Stimulated activated CD4-positive, alpha-beta T cell treated with anti-CD3 and anti-CD28 coated beads, TNF-alpha, amount 100 ng/mL, for 4 hours (primary cell): ENCODE measurements at places on chromosomes 11 and 22.
A peak's percentile ranks its signal among the peaks of the same experiment; 100 is the strongest.

DNA sequence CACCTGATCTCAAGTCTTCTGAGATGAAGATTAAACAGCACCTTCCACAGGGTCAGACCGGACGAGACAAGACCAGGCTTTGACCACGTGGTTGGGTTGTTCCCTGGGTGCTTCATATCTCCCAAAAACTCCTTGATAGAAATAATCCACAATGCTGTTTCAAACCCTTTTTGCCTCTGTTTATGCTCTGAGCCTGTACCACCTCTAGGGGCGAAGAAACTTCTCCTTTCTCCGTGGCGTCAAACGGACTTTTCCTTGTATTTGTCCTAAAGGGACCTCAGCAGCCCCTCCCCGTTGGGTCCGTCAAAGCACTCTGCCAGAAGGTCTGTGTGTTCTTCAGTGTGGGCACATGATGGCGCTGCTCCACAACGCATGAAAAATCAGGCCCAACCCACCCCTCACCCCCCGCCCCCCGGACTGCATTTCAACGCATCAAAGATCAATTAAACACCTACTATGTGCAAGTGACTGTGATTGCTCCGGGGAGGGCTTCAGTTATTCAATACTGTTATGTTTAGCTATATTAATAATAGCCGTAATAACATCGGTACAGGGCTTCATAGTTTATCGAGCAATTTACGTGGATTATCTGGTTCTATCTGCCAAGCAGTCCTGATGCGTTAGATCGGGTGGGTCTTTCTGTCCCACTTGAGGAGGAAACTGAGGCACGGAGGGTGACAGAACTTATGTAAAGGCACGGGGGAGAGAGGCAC is 17.3 kb upstream of the EIF3D start:
- no peak for DNase-seq

DNA sequence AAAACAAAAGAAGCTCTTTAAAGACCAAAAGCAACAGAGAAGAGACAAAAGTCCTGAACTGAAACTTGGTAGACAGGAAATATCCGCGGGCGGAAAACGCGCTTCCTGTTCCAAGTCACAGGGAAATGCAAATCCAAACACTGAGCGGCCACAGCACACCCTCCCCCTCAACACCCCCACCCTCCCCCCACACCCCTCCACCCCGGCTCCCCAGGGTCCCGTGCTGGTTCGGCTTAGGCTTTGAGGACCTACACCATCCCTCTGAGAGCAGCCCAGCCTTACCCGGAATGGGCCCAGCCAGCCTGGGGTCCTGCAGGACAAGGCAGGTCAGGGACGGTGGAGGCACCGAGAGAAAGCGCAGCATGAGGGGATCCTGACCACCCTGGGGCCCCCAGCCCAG is 160.4 kb downstream of the BRD1 start:
- no peak for DNase-seq

DNA sequence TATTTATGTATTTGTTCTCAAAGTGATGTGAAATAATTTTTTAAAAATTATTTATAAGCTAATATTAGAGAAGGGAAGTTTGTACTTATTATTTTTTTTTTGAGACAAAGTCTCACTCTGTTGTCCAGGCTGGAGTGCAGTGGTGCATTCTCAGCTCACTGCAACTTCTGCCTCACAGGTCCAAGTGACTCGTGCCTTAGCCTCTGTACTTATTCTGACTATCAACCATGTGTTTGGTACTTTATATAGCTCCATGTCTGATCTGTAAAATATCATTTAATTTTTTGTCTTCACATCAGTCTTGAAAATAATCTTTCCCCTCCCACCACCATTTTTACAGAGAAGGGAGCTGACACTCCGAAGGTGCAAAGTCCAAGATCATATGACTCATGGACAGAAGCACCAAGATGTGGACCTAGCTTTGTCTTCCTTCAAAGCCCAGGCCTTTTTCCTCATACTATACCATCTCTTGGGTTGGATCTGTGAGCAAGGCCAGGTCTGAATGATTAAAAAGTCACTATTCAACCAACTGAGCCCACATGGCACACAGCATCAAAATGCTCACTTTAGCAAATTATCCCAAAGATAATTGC is 32.4 kb upstream of the EED start:
- DNase-seq: no peak

- no peak for DNase-seq
Measured at GRCh38 chr22:48037618-48038017, 1275.2 kb downstream of the TBC1D22A start.

- no peak for DNase-seq
Measured at GRCh38 chr11:8601376-8602133, 7.5 kb upstream of the STK33 start.

DNA sequence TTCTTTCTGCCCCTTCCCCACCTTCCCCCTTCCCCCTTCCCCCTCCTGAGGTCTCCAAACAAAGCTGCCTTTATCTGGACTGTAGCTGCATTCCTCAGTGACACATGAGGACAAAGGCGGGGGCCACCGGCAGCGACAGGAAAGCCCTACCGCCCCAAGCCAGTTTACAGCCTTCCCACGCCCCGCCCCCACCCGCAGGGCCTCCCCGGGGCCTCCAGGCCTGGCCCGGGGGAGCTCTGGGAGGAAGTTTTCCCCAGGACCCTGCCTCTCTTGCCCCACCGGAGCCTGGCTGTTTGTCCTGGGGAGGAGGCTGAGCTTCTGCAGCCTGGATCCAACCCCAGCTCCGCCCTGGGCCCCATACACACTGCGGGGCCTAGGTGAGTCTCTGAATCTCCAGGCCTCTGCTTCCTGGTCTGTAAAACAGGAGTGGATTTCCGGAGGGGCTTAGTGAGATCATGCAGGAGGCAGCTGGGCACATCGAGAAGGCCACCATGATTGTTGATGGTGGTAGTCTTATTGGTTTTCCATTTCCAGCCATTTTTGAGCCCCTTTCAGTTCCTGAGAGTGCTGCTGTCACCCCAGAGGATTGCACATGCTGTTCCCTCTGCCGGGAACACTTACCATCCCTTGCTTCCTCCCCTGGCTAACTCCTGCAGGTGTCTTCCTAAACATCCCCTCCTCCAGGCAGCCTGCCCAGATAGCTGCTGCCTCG is 130.7 kb downstream of the MN1 start:
- DNase-seq: no peak

GRCh38 chr11:64801561-64802369 is 1.2 kb downstream of the MAP4K2 start:
- no peak for DNase-seq

GRCh38 chr11:78710417-78710816 is 135.8 kb upstream of the NARS2 start:
- DNase-seq: no peak

- no peak for DNase-seq
Measured at GRCh38 chr22:47043835-47044721, 281.6 kb downstream of the TBC1D22A start.

GRCh38 chr22:38205261-38206128 is 3.7 kb downstream of the MAFF start:
- no peak for DNase-seq

DNA sequence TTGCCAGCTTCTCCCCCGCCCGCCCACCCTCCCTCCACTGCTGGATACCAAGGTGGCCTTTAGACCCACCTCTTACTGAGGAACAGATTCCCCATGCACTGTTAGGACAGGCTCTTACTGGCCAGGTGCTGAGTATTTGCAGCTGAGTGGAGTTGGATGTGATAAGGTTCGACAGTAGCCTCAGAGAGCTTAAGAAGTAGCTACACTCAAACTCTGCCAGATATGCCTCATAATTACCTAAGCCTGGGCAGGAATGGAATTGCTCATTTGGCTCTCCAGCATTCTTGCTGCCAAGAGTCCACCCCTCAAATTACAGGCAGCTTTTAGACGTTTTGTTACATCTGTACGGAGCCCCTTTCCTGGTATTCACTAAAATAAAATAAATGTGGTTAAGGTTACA is 9.6 kb downstream of the FAM181B start:
- DNase-seq: no peak

- no peak for DNase-seq
Measured at GRCh38 chr22:38142606-38143005, 32.1 kb upstream of the BAIAP2L2 start.

DNA sequence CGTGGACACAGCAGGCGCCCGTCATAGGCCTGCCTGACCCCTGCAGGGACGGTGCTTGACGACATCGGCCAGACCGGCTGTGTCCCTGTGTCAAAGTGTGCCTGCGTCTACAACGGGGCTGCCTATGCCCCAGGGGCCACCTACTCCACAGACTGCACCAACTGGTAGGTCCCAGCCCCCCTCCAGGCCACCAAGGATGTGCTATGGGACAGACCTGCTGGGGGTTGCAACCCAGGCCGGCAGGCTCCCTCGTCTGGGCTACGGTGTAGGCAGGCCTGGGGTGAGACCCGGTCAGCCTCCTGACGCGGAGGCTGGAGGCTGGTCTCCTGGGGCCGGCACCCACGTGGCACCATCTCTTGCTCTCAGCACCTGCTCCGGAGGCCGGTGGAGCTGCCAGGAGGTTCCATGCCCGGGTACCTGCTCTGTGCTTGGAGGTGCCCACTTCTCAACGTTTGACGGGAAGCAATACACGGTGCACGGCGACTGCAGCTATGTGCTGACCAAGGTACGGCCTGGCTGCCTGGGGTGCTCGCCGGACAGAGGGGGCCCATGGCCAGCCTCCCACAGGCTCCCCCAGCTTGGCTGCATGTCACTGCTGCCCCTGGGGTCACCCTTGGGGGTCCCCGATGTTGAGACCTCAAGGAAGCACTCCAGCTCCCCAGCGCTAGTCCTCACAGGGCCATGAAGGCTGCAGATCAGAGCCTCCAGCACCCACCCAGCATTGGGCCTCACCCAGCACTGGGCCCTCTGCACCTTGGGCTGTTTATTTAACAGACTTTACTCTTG is 7.7 kb downstream of the MUC5AC start:
- no peak for DNase-seq

DNA sequence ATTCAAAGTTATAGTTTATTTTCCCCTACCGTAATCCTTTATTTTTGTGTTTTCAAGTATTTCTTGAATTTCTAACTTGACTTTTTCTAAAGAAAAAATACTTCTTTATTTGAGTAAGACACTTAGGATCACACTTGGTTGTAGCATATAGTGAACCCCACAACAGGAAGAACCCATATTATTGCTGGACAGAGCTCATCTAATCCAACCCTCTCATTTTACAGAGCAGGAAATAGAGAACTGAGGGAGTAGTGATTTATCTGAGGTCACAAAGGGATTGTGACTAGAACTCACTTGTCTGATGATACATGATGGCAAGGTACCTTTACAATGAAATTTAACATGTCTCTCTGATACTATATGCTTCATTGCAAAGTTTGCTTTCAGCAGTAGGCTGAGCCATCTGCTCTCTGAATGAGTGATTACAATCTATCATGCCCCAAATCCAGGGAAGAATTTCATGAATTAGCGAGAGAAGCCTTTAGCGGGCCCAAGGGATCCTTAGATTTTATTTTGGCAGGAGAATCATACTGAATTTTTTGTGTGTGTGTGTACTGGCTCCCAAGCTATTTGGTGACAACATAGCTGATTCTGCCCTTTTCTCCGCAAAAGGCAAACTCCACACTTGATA is 9.8 kb downstream of the SLC17A6 start:
- DNase-seq: no peak

DNA sequence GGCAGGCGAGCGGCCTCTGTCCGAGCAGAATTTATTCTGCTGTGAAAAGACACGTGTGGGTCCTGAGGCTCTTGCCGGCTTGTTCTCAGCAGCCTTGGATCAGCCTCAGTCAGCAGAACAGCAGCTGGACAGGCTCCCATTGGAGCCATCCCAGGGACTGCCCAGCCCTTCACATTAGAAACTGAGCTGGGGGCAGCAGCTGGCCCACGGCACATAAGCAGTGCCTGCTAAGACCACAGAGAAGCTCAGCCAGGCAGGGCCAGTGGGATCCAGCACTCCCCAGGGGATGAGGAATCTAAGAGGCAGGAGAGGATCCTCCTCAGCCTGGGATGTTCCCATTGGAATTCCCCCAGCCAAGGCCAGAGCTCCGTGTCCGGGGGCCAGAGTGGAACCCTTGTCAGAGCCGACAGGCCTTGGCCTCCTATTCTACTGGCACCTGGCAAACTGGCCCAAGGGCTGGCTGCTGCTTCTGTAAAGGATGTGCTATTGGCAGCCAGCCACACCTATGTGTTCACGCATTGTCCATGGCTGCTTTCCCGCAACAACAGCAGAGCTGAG is 18.2 kb downstream of the RTN4R start:
- DNase-seq: no peak

DNA sequence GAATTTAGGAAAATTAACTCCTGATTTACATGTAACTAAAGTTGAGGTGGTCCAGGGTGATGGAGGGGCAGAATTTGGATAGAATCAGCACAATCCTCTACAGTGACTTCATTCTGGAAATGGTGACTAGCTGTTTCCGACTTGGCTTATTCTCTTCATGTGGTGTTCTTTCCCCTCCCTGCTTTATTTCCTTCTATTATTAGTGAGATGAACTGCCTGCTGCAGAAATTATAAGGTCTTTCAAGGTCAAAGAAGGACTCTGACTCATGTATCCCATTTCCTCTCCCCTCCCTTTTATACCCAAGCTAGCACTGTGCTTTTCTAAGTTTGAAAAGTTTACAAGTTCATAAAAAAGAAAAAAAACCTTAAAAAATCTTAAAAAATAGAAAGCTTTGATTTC is 12.2 kb upstream of the MRPL17 start:
- DNase-seq: no peak

DNA sequence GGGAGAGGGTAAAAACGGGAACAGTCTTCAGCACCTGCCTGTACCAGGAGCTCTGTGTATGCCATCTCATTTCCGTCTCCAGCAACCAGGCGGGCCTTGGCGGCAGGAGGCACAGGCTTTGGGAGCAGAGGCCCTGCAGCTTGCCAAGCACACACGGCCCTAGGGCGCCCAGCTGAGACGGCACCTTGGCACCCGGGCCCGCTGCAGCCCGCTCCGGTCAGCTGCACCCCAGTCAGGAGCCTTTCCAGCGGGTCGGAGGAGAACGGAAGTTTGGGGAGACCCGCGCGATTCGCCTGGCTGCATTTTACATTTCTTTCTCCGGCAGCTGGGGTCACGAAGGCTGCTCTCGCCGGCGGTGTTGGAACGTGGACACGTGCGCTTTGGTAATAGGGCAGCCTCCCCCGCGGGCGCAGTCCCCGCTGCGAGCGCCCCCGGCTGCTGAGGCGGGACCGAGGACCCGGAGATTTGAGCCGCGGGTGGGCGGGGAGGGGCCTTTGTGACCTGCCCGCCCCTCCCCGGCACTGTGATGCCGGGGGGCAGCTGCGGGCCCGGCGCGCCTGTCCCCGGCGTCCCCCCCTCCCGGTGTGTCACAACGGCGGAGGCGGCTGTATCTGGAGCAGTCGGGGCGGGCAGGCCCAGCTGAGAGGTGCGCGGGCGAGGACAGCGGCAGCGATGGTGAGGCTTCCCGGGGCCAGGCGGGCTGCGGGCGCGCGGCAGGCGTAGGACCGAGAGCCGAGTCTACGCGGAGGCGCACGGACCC is at the start of gene TUBA8:
TSS of gene TUBA8 (plus strand) at position 616 of the 760 bp plus-strand sequence. CDS start at position 673, 57 bp downstream.
- DNase-seq: peak; percentile 31

- DNase-seq: no peak
Measured at GRCh38 chr22:47036352-47036751, 273.9 kb downstream of the TBC1D22A start.
